Epithelial cell of prostate (primary cell): ENCODE measurements at places on chromosomes 12 and 14.
A peak's percentile ranks its signal among the peaks of the same experiment; 100 is the strongest.

DNA sequence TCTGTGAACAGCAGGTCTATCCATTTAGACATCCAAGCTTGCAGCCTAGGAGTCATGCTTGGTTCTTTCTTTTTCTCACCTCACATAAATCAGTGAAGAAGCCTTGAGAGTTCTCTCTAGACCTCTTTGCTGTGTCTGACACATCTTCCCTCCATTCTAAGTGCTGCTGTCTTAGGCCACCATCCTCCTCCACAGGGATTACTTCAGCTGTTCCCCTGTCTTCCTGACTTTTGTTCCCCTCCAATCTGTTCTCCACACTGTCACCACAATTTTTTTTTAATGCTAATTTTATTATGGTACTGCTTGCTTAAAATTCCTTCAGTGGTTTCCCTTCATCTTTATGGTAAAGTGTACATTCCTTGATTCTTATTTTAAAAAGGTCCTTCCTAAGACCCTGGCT, 71.8 kb downstream of the DERA start:
- no peak for DNase-seq

DNA sequence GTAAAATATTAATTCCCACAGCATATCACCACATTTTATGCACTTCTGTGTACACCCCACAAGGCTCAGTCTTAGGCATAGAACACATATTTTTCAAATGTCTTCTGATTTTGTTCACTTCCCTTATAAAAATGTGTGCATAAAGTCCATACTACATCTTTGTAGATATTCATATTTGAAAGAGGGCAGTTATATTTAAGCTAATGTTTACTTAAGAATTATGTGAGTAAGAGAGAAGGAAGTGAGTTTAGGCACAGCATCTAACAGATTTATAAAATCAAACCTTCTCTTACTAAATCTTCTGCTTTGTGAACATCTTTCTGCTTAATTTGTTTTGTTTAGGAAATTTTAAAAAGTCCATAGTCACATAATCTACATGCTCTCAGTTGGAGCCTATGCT, 648.1 kb downstream of the FSCB start:
- no peak for DNase-seq

- no peak for DNase-seq
Observed at GRCh38 chr14:90263748-90264449, 7.5 kb downstream of the PSMC1 start.

DNA sequence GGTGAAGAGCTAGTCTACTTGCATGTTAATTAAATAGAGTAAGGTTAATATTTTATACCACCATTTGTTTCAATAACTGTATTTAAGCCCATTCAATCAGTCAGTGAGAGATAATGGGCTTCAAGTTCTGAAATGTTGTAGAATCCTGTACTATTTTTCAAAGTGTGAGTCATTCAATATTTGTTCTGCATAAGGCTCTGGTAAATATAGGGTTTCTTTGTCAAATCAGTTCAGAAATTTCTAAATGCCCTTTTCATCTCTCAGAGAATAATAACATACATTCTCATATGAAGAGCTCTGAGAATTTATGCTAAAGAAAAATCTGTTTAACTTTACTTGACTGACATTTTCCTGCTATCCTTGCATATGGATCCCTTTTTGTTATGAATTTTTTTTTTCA, 493.3 kb downstream of the TMTC2 start:
- no peak for DNase-seq

- DNase-seq = no peak
Observed at GRCh38 chr14:79724934-79725717, 486.2 kb downstream of the DIO2 start.

DNA sequence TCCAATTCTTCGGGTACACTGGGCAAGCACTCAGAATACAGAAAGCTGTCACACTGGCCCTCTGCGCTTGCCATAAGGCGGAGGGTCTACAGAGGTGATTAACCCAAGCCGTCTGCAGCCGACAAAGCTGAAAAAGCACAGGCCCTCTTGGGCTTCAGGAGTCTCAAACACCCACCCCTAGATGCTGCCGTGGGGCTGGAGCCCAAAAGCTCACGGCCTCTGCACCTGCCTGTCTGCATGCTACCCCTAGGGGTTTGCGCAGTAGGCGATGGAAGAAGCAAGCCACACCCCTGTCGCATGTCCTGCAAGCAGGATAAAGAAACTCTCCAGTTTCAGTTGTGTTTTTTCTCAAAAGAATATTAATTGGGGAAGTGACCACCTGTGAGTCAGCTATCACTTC, 118.8 kb upstream of the PLEKHA5 start:
- no peak for DNase-seq

DNA sequence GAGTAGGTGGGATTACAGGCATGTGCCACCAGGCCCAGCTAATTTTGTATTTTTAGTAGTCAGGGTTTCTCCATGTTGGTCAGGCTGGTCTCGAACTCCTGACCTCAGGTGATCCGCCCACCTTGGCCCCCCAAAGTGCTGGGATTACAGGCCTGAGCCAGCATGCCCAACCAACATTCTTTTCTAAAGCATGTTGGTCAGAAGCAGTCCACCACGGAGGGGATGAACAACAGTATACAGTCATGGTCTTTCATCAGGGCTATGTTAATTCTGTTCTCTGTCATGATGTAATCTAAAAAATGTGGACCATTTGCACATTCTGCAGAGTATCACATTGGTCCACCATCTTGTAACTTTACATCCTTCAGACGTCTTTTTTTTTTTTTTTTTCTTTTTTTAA, 3.6 kb downstream of the MRPL51 start:
- DNase-seq = no peak

- DNase-seq = no peak
Observed at GRCh38 chr12:6810758-6811157, 10.9 kb upstream of the GPR162 start.

GRCh38 chr14:64861916-64862315, 17.8 kb downstream of the SPTB start:
- DNase-seq = no peak

DNA sequence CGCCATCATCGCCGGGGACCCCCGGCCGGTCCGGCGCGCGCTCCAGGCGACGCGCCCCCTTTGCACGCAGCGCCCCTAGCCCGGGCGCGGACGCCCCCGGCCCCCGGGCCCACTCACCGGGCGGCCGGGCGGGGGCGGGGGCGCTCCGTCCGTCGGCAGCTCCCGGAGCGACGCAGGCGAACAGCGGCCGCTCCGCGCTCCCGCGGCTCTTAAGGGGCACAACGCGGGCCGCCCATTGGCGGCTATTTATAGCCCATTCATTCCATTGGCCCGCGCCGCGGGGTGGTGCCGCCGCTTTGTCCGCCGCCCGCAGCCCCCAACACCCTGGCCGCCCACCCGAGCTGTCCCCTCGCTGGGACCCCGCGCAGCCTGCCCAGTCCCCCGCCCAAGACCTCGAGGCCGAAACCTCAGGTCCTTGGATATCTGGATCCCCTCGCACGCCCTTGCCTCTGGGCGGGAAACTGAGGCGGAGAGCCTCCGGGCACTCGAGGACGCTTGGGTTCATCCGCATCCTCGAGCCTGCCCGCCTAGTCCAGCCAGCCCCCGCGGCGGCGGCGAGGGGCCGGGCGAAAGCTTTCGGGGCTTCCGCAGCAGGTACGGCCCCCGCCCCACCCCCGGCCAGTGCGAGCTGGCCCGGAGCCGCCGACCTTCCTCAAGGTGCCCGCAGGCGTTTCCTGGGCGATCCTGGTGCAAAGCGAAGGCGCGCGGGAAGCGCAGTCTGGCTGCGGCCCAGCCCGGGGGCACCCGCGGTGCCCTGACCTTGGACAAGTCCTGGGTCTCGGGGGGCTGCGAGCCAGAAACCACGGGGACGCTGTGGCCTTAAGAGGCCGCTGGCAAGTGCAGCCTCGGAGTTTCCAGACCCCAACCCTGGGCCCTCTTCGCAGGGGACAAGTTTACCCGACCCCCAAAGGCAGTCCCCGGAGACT, at the start of gene CKB:
CKB (minus strand) TSS at position 182 of the 926 bp plus-strand sequence. CDS start 337 bp downstream, outside the sequence.
- DNase-seq = no peak

DNA sequence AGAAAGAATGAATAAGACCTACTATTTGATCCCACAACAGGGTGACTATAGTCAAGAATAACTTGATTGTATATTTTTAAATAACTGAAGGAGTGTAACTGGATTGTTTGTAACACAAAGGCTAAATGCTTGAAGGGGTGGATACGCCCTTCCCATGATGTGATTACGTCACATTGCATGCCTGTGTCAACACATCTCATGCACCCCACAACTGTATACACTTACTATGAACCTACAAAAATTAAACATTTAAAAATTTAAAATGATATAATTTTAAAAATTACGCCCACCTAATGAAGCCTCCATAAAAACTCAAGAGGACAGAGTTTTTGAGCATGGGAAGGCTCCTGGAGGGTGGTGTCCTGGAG, 94.5 kb downstream of the SCARB1 start:
- DNase-seq = no peak

- DNase-seq = no peak
Observed at GRCh38 chr12:233615-233968, 19.6 kb upstream of the SLC6A12 start.

DNA sequence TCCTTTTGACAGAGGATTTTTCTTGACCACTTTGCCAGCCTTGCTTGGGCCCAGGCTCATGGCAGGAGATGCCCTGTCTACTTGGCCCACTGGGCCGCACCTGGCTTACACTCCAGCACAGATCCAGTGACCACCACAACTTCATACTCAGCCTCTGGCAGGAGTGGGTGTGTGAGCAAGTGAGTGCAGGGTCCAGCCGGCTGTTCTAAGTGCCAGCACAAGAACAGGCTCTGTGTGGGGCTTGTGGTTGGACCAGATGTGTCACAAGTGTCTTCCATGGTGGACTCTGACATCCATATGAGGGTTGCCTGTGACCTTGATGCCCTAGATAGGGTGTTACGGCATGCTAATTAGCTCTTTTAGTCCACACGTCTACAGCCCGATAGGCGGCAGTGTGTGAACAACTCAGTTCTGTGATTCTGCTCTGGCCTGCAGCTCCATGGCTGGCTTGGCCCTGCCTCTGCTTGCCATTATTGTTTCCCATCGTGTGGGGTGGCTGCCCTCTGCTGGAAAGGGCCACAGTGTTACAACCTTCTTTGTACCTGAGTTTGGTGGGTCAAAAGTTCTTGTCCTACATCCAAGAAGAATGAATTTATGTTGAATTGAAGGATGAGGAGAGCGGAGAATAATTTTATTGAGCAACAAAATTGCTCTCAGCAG, 1089.1 kb downstream of the SLC6A15 start:
- no peak for DNase-seq

DNA sequence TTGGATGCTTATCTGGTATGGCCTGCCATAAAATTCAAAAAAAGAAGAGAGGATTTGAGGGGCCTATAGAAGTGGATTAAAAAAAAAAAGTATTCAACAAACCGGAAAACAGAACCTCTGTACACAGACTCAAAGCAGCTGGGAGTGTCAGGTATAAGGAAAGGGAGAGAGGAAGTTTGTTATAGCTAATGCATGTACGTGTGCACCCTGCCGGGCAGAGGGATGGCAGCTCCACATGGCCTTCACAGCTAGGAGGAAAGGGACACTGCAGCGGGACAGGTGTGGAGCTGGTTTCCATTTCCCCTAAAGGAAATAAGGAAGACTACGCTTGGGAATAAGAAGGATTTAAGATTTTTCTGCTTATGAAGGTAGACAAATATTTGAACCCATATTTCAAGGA, 21.5 kb downstream of the SLC7A8 start:
- no peak for DNase-seq

GRCh38 chr12:58309806-58310205, 368.4 kb downstream of the ATP23 start:
- DNase-seq = peak; percentile 56

DNA sequence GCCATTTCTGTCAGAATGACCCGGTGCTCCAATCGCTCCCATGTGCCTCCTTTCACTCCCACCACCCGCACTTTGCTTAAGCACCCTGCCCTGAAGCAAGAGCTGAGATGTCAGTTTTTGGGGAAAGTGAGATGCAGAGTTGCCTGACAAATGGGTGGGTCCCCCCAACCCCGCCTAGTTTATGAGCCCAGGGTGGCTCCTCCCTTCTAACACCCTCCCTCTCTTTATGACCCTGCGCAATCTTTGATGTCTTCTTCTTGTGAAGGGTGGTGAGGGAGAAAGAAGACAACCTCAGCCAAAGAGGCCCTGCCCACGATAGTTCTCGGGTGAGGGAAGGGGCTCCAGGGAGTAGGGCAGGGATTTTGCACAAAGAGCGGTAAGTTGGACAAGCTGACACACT, 89.5 kb upstream of the HOXC13 start:
- no peak for DNase-seq

GRCh38 chr12:52575948-52576347, 2.3 kb upstream of the KRT74 start:
- DNase-seq = no peak

DNA sequence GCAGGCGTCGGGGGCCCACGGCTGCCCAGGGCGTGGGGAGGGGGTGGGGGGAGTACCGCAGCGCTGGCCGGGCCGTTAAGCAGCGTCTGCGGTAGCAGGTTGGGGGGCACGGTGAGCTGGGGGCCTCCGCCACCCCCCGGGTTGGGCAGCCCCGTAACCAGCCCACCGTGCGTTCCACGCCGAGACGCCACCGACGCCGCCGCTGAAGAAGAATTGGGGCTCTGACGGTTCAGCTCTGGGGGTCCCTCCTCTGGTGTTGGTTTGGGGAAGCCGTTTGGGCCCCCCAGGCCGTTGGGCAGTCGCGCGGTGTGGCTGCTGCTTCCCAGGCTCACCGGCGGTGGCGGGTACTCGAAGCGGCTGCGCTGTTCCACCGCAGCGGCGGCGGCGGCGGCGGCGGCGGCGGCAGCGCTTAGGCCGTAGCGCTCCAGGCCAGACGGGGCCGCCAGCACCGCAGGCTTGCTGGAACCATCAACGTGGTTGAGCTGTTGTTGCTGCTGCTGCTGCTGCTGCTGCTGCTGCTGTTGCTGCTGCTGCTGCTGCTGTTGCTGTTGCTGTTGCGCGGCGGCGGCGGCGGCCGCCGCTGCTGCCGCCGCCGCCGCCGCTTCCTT, 1.5 kb downstream of the IRF2BPL start:
- DNase-seq = no peak

GRCh38 chr12:25384893-25385248, 134.1 kb upstream of the KRAS start:
- DNase-seq = no peak

DNA sequence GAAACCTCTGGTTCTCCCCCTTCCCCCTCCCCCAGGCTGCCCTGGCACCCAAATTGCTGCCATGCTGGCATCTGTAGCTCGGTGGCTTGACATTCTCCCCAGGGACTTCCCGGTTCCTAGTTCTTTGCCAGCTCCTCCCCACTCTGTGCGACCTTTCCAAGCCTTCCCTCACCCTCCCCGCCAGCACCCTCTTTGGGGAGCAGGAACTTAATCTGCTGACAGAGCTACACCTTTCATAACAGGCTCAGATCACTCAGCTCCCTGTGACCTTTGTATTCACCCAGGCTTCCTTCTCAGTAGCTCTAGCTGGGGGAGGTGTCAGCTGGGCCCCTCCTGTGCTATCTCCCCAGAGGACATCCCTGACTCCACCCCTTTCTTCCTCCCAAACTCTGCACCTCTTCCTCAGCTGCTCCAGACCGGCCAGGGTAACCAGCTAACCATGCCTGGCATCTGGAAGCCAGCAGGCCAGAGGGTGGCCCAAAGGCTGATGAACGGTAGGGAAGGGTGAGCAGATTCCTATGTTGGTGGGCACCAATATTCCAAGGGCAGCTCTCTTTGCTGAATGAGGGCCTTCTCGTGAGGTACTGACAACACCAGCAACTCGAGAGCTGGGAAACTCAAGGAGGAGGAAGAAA, 1.8 kb upstream of the COX14 start:
- DNase-seq = no peak

GRCh38 chr14:44109036-44109435, 398.0 kb downstream of the FSCB start:
- peak; percentile 34 for DNase-seq
